Cortex of kidney (tissue), 1 donor: ENCODE measurements at places on chromosomes 2 and 18.

DNA sequence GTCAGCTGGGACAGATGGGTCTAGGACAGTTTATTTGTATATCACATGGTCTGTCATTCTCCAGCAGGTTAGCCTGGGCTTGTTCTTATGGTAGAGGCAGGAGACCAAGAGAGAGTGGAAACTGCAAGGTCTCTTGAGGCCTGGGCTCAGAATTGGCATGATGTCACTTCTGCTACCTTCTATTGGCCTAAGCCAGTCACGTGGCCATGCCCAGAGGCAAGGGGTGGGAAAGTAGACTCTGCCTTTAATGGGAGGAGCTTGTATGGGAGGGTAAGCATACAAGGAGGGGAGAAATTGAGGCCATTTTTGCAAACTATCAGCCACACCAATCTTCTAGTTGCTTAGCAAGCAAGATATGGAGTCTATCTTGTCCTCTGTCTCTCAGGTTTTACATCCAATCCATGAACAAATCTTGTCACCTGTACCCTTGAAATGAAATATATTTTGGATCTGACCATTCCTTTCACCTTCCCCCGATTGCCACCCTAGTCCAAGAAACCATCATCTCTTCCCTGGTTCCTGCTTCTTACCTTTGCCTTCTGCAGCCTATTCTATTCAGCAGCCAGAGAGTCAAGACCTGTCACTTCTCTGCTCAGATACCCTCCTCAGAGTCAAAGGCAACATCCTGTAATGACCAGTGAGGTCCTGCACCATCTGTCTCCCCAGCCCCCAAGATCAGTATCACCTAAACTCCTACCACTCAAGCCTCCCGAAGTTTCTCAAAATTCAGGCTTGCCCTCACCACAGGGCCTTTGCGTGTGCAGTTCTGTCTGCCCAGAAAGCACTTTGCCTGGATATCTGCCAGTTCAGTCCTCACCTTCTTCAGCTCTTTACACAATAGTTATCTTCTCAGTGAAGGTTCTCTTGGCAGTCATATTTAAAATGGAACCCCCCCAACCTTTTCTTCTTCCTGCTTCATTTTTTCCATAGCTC, 240.0 kb downstream of the LOXHD1 start:
- no peak for DNase-seq

DNA sequence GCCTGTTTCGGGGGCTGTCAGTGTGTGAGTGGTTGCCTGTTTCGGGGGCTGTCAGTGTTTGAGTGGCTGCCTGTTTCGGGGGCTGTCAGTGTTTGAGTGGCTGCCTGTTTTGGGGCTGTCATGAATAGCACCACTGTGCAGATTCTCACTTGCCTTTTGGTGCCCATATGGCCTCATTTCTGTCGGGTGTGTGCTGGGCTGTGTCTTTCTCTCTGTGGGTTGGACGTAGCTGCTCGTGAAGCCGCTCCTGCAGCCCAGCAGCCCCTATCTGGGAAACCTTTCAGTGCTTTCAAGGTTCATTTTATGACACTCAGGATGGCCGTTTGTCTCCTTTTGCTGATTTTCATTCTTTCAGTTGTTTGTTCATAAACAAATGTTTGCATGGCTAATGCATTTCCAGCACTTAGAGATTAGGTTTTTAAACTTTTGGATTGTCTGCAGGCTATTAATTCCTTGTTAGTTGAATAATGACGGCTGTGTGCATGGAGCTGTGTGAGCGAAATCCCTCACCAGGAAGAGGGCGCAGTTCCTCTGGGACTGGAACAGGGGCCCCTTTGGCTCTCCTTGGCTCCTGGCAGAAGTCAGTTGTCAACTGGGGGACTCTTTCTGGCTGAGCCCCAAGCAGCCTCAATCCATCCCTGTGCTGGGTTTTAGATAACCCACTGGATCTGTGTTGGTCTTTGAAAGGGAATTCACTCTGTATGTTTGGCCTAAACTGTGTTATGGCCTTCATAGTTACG, 10.8 kb downstream of the AGAP1 start:
- DNase-seq = no peak

GRCh38 chr18:25145731-25146511, 206.0 kb downstream of the ZNF521 start:
- no peak for DNase-seq

GRCh38 chr18:46554406-46555080, 102.5 kb downstream of the LOXHD1 start:
- DNase-seq = no peak

GRCh38 chr18:23502516-23503037, 734 bp upstream of the RMC1 start:
- no peak for DNase-seq

- DNase-seq = no peak
Observed at GRCh38 chr2:75055142-75055819, 96.8 kb downstream of the POLE4 start.

DNA sequence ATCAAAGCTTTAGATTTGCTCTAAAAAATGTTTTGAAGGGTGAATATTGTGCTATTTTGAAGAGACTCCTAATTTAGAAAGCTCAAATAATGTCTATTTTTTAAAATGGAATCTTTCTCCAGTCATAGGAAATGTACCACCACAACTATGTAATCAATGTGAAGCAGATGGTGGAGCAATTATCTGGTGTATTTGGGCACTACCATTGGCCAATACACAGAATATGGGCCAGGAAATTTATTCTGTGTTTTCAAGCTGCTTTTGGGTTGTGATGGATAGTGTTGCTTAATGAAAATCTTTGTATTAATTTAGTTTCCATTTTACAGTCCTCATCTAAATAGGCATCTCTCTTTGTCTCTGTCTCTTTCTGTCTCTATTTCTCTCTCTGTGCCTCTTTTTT, 17.1 kb upstream of the VWC2L start:
- DNase-seq = no peak

- DNase-seq = no peak
Observed at GRCh38 chr18:8097399-8097798, 511.8 kb upstream of the RAB12 start.

DNA sequence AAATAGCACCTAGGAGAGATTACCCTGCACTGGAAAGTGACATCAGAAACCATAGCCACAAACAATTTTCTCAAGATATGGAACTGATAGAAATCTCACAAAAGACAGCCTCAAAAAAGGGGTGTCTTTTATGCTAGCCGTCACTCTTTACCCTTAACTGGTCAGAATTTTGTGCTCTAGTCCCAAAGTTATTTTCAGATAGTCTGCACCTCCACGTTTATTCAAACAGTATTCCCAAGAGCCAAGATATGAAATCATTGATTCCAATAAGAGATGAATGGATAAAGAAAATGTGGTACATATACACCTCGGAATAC, 23.5 kb upstream of the PMAIP1 start:
- no peak for DNase-seq

DNA sequence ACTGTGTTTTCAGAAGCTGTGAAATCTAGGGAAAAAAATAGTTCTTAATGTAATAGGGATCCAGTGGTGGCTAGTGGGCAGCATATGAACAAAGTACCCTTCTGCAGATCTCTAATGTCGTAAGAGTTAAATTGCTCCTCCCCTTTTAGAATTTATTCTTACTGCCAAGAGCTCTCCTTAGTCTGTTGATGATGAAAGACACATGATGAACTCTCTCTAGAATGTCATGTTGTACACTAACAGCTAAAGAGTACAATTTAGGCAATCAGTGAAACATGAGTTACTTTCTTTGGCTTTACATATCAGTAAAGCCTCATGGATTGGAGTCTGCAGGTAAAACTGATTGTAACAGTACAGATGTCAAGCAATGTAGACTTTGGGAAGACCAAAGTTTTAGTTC, 84.2 kb downstream of the SLC39A10 start:
- no peak for DNase-seq

DNA sequence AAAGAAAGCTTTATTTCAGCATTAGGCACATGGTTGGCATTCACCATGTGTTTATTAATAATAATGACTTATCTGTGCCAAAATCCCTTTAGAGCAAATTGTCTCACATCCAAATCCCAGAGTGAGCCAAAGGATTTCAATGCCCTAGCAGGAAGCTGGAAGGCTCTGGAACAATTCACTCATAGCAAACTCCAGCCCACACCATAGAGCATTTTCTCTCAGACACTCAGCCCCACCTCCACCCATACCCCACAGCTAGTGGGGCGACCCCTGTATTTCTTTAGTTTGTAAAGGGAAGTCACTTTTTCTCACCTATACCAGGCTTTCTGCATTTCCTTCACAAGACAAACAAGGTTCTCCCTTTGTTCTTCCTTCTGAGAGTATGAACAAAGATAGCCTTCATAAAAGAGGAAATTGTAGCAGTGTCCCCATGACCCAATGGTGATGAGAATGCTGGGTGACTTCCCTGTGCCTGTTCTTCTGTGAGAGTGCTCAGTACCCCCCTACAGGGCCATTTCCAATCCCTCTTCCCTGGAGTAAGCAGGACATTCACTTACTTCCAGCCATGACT, 100.1 kb upstream of the APCDD1 start:
- DNase-seq = no peak

- DNase-seq = no peak
Observed at GRCh38 chr2:144358979-144359541, 160.9 kb downstream of the ZEB2 start.

GRCh38 chr18:10002280-10002679, 88.5 kb downstream of the VAPA start:
- DNase-seq = no peak

DNA sequence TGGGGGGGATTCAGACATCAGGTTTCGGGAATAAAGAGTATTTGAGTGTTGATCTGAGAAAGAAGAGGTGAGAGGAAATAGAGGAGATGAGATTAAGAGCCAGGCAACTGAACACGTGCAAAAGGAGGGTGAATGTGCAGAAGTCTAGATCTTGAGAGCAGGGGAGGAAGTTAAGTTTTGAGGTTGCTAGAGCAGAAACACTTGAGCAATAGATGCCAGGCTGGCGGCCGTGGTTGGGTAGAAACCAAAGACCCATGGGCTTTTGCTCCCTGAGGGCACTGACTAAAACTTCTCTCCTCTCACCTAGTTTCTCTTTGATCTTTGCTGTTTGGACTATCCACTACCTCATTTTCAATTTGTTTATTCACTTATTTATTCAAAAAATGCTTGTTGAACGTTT, 116.0 kb downstream of the CDC42EP3 start:
- DNase-seq = no peak

- DNase-seq = no peak
Observed at GRCh38 chr2:10964052-10964790, 52.5 kb downstream of the KCNF1 start.

DNA sequence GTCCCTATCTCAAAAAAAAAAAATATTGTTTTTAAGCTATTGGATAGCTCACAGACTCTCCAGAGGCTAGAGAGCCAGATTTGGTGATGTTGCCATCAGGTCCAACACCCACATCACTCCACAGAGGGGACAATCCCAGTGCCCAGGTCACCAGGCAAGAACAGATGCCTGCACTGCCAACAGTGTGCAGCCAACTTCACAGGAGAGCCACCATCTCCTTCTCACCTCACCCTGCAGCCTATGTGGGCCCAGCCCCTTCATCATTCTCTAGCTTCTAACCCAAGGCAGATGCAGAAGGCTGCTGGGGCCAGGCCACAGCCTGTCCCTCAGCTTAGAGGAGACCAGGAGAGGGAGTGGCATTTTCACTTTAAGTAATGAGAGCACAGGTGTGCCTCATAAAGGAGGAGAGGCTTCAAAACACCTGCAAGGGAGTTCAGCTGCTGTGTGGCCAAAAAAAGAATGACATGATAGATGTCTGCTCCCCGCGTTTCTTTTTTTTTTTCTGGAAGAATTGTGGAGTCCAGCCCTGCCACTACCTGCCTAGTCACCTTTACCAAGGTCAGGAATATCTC, 98.0 kb upstream of the ZSWIM2 start:
- no peak for DNase-seq
